Cardiac septum (tissue), 1 donor: ENCODE measurements at places on chromosomes 7 and 10.

DNA sequence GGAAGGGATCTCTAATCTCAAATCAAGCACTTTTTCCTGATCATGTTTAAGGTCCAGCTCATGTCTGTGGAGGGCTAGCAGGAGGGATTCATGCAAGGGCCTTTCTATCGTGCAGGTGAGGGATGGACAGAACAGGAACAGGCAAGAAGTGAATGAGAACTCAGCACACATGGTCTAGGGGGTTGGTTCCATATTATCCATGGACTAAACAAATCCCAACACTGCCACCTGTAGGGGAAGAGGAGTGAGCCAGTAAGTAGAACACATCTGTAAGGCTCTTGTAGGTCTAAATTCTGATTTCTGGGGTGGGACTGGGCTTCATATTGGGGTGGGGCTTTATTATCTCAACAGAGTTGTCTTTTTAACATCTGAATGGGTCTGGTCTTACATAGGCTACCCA is 138.0 kb upstream of the TARP start:
- DNase-seq, result no peak

DNA sequence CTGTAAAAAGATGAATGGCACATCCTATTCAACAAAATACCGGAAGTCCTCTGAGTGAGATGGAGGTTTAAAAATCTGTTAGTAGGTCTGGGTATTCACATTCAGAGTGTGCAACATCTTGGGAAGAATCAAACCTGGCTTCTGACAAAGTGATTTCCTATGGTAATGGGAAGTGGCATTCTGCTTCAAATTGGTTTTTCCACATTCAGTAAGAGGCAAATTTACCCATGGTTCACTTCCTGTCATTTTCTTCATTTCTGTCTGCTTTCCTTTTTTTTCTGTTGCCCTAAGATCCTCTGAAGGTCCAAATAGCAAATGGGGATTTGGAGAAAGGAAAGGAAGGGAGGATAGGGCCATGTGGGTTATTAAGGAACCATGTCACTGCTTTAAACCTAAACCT is 218.3 kb downstream of the DOCK4 start:
- no peak for DNase-seq

DNA sequence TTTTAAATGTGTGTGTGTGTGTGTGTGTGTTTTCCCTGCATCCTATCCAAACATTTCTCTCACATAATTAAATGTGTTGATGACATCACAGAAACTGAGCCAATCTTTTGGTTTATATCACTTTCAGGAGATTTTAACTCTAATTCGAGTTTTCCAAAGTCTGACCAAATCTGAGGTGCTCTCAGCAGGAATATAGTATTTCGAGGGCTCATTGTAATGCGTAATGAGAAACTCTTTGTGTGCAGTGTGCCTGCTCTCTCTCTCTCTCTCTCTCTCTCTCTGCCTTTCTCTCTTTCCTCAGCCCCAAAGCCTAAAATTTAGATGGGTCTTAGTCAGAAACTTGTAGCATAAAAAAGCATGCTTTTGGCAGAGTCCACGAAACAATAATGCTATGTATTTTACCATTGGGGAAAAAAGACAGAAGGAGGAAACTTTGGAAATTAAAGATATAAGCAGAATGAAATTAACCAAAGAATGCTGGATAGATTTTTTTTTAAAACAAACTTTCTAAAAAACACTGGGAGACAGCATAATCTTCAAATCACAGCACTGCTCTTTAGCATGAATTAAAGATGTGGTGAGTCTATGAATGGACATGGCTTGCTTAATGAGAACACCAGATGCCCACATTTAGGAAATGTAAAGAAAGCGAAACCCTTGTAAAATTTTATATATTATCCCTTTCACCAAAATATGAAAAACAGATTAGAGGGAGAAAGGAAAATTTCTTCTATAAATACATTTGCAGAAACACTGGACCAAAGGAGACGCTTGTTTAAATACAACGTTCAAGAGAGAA is 206.8 kb upstream of the HABP2 start:
- DNase-seq, result no peak

DNA sequence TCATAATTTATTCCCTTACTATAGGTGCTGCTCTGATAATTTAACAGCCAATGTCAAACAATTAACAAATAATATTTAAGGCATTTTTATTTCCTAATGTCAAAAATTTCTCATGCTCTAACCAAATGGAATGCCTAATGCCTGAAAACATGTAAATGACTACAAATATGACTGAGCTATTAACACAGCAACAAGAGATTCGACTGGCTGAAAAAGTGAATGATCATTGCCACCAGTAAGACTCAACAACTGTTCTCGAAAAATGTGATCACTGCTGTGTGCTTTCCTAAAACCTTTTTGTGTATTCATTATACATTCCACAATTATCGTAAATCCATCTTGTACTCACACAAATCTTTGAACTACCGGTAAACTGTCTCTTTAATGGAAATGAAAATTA is 118.7 kb downstream of the NPY start:
- DNase-seq, result no peak

DNA sequence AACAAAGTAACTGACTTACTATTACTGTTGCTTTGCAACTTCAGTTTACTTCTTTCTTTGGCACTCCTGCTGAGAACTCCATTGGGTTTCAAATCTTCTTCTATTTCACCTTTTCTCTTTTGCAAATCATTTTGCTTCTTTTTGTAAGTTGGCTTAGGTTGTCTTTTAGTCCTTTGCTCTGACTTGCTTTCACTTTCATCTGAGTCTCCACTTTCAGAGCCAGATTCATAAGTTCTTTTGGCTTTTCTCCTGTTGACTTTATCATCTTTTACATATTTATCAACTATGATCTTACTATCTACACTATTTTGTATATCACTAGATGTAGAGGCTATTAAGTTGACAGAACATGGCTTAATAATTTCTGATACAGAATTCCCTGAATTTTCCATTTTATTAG is 73.4 kb downstream of the NRBF2 start:
- DNase-seq, result no peak

- DNase-seq, result no peak
Measured at GRCh38 chr10:126712681-126713080, 42.2 kb upstream of the C10orf90 start.

DNA sequence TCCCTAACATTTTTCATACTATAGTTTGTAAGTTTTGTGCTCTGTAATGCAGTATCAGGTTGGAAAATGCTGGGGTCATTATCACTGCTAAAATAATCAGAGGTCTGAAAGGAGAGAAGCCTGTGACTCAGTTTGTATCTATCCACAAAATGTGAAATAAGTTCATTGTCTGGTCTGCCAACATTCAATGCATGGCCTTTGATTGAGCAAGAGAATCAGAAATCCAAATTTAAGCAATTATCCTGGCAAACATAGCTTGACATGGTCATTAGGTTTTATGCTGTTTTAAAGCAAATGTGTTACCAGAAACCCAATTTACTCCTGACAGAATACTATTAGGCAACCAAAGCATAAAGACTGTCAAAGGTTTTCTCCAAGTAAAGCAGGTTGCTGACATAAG is 709.7 kb upstream of the SEMA3D start:
- no peak for DNase-seq

DNA sequence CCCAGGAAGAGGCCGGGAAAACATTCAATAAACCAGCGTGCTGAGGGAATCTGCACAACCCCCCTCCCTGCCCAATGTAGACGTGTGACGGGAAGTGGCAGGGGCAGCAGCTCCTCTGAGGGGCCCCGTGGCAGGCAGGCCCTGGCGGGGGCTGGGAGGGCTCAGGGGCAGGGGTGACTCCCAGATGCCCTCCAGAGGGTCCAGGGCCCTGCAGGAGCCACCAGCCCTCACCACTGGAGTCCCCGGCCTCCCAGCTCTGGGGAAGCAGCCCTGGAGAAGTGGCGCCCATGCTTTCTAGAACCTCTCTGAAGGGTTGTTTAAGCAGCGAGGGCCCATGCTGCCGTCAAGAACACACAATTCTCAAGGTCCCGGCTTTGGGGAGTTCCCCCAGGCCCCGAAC is 8.4 kb upstream of the GPER1 start:
- no peak for DNase-seq

DNA sequence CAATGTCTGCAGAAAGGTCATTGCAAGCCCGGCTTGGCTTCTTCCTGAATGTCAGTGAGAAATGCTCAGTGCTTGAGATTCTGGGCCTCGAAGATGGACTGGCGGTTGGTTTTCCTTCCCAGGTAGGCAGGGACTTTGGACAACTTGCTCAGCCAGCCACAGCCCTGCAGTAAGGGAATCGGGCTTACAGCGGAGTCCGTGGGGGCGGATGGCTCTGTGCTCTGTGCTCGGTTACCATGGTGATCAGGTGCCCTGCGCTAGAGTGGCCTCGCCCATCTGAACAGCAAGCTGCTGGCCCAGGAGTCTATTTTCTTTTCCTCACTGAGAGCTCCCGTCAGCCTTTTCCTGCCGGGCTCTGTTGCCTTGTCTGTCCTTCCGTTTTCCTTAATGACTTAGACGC is 77.8 kb upstream of the SH2B2 start:
- DNase-seq, result no peak

GRCh38 chr10:43365001-43365400 is 6.4 kb upstream of the FXYD4 start:
- no peak for DNase-seq

GRCh38 chr7:27998382-27998781 is 182.2 kb downstream of the JAZF1 start:
- DNase-seq, result no peak

DNA sequence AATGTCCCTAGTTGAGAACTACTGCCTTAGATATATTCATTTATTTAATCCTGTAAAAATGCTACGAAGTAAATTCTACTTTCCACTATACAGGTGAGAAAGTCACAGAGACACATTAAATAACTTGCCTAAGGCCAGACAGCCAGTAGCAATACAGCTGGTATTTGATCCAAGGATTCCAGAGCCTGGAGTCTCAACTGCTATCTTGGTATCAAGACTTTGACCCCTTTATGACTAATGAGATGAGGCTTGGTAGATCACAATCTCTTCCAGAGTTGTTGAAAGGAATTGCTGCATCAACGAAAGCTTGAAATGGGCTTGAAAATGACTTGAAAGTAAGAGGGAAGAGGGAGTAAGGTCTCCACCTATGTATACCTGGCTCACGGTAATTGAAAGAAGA is 83.3 kb downstream of the ORC5 start:
- no peak for DNase-seq

- DNase-seq, result no peak
Measured at GRCh38 chr10:65838811-65839210, 1087.0 kb upstream of the LRRTM3 start.

- DNase-seq, result no peak
Measured at GRCh38 chr10:128050936-128051335, 75.3 kb downstream of the MKI67 start.

DNA sequence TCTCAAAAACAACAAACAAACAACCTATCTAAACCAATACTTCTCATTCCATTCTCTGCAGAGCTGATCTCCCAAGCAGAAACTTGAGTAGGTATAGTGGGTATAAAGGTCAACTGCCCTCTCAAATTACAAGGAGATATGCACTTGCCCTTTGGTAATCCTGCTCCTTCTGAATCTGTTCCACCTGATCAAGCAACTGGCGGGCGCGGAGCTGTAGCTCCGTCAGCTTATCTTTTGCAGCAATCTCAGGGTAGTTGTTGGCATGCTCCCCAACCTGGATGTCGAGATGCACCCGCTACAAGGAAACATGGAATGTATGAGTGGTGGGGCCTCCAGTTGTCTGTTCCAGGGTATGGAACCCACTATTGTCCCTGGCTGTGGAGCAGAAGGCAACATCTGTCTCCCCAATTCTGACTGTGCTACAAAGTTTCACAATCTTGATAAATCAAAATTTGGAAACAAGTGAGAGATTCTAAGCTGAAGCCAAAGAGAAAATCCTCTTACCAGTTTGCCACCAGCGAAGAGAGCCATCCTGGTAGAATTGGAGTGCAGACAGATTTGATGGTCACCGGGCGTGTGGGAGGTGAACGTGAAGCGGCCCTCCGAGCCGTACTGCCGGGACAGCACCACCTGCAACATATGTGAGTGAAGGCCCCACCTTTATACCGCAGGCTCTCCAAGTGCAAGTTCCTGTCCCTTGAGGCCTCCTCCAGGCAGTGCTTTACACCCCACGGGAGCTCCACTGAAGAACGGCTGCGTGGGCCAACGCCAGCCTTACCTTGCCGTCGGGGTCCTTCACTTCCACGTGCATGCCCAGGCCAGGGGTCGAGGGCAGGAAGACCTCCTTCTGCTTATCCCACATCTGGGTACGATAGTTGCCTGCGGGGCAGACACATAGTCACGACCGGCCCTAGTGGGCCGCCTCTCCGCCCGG is 819 bp downstream of the TMED4 start:
- DNase-seq, result no peak

DNA sequence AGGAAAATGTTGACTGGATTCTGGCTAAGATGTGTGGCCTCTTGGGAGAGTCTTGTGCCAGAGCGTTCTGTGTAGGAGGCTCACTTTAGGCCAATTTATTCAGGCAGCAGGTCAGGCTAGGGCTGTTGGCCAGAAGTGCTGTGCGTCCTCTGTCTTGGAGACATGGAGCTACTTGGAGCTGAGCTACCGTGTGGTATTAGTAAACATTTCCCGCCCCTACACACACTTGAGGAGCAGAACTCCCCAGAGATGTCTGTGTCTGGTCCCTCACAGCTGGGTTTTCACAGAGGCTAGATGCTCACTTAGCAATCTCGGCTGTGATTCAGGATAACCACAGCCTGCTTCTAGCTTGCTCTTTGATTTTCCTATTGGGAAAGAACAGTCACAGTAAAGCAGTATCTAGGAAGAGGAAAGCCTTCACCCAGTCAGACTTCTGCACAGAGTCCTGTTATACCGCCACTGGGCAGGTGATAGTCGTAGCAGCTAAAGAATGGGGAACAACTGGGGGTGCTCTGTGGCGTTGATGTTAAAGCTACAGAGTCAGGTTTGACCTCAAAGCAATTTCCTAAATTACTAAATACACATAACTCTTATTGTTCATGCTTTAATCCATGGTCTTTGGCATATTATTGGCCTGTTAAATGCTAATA is 86.7 kb downstream of the MDFIC start:
- peak; percentile 81 for DNase-seq

- no peak for DNase-seq
Measured at GRCh38 chr7:13016036-13016581, 328.7 kb downstream of the ARL4A start.

- no peak for DNase-seq
Measured at GRCh38 chr10:52659085-52659484, 113.5 kb downstream of the MBL2 start.

GRCh38 chr10:120508966-120509365 is 51.9 kb downstream of the PLPP4 start:
- DNase-seq, result no peak

GRCh38 chr7:36775061-36775620 is 50.8 kb upstream of the AOAH start:
- no peak for DNase-seq

DNA sequence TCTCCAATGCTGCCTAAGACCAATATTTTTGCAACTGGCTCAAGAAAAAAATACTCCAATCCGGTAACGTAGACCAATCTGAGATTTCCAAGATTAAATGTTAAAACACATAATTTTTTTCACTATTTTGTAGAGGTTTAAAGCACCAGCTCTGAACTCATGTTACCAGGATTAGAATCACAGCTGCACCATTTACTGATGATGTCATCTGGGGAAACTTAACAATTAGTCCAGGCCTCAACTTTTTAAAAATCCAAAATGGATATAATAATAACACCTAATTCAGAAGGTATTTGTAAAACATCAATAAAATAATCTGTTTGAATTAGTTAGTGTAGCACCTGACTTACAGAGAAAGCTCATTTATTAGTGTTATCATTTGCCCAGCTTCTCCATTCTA is 14.4 kb downstream of the PON1 start:
- DNase-seq, result no peak
